ENCODE measurements at places on chromosomes 16 and 17. TPM values are rescaled to one million over a fixed set of nuclear protein-coding genes. Genes with fewer than 3 reads are reported as not detected.

Gene ADGRG1
- 1.3 TPM for total RNA-seq

Gene PLXDC1
- not detected for total RNA-seq

Gene CBX1
- 116 TPM for total RNA-seq

Gene GAS2L2
- 0.04 TPM for total RNA-seq

Gene OR3A3
- total RNA-seq = not detected

Gene JUP
- total RNA-seq = 5.5 TPM

Gene C16orf86
- total RNA-seq = not detected

Gene CD7
- 1.5 TPM for total RNA-seq

Gene PDILT
- not detected for total RNA-seq

Gene KCNJ18
- total RNA-seq = 0.35 TPM

Gene SRL
- total RNA-seq = not detected

Gene TP53TG3F
- not detected for total RNA-seq

Gene EPX
- total RNA-seq = 0.08 TPM

Gene CDK3
- total RNA-seq = 0.49 TPM

Gene SPG7
- total RNA-seq = 46.7 TPM

Gene PKMYT1
- 26.0 TPM for total RNA-seq

Gene SDR42E2
- total RNA-seq = not detected

Gene KRTAP3-2
- total RNA-seq = not detected

Gene KCNJ12
- 0.14 TPM for total RNA-seq

Gene ABCC3
- 15.2 TPM for total RNA-seq

Gene LITAF
- 120 TPM for total RNA-seq

Gene WFDC1
- not detected for total RNA-seq

Gene UMOD
- not detected for total RNA-seq

Gene BPTF
- total RNA-seq = 23.4 TPM

Gene SMIM36
- not detected for total RNA-seq

Gene RNF222
- total RNA-seq = not detected

Gene APRT
- 401 TPM for total RNA-seq

Gene ZP2
- total RNA-seq = not detected

Gene KRTAP4-6
- total RNA-seq = not detected

Gene ANKRD13B
- 3.8 TPM for total RNA-seq

Gene STAC2
- 0.04 TPM for total RNA-seq

Gene MYO15B
- total RNA-seq = 0.02 TPM

Gene NETO2
- 69.8 TPM for total RNA-seq

Gene MARCHF10
- total RNA-seq = not detected

Gene TNFRSF13B
- not detected for total RNA-seq

Gene EIF3CL
- 97.2 TPM for total RNA-seq

Gene SLC6A2
- total RNA-seq = not detected

Gene RCVRN
- total RNA-seq = not detected

Gene VAMP2
- total RNA-seq = 0.64 TPM

Data from H4 (cell line).